ENCODE measurements at places on chromosomes 1 and 21. TPM values are rescaled to one million over a fixed set of nuclear protein-coding genes. Genes with fewer than 3 reads are reported as not detected.

- DNase-seq = no peak
These were observed 59.5 kb downstream of the C21orf91 start for GRCh38 chr21:17759511-17760178.

DNA sequence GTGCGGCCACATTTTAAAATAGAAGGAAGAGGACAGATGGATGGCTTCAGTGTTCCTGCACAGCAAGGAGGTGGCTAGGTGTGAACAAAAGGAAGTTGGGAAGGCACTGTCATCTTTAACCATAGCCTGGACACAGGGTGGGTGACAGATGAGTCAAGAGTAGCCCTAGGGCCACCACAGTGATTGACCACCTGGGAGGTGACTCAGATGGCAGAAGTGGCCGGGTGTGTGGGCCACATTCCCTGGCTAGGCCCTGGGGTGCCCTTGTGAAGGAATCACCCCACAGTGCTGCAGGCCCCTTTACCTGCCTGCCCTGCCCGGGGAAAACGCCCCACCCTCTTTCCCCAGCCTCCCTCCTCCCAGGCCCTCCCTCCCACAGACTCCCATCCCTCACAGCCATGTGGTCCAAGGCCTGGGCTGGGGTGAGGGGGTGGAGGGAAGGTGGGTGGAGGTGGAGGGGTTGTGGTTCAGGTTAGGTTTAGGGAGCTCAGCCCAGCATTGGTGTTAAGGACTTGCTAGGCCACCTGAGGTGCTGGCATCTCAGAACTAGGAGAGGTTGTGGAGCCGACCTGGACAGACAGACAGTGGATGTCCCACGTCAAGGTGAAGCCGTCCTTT is 59.1 kb downstream of the SPSB1 start:
- DNase-seq = no peak

DNA sequence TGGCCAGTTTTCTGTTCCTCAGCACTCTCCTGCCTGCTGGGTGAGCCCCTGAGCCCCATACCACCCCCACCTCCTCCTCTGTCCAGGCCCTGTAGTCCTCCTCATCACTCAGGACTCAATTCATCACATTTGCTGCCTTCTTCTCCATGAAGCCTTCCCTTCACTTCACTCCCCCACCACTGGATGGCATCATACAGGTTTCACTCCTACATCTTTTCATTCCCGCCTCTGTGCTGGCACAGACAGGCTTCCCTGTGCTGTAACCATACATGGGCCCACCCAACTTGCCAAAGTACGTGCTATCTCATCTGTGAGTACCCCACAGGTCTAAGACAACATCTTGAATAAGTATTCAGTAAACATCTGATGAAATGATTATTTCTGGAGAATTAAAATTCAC is 56.9 kb downstream of the SLC45A1 start:
- peak; percentile 30 for DNase-seq

- DNase-seq = no peak
These were observed 100.0 kb downstream of the ABCA4 start for GRCh38 chr1:94020764-94021579.

DNA sequence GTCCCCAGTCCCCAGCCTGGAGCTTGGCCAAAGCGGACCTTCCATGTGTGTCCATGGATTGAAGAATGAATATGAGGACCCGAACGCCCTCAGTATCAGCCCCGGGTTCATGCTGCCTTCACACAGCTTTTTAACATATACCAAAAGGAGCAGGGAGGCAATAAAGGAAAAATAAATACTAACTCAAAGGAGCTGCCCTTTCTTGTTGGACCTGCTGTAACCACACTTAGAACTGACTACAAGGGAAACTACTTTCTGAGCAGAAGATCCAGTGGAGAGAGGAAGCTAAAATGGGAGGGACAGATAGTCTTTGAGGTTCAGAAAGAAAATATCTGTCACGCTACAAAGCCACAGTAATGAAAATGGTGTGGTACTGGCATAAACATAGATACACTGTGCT is 48.6 kb downstream of the CNN3 start:
- no peak for DNase-seq

DNA sequence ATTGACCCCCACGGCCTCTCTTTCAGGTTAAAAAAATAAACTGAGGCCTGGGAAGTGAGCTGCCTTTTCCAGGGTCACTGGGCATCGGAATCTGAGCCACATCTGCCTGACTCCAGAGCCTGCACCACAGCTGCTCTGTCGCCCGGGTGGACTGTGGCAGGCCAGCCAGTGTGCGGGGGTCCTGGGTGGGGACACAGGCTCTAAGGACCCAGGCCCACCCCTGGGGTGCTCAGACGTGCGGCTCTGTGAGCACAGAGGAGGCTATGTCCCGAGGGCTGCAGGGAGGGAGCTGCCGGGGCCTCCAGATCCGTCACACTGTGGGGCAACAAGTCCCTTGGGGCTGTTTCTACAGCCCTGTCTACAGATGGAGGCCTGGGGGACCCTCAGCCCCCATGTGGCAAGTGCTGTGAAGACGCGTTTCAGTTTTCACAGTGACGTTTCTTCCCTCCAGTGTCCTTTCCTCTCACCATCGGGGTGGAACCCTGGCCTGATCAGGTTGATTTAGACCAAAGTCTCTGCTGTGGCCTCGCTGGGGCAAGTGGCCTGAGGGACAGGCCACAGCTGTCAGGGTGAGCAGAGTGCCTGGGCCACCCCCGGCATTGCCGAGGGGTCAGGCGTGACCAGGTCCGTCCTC is 39.2 kb upstream of the ACTRT2 start:
- no peak for DNase-seq

DNA sequence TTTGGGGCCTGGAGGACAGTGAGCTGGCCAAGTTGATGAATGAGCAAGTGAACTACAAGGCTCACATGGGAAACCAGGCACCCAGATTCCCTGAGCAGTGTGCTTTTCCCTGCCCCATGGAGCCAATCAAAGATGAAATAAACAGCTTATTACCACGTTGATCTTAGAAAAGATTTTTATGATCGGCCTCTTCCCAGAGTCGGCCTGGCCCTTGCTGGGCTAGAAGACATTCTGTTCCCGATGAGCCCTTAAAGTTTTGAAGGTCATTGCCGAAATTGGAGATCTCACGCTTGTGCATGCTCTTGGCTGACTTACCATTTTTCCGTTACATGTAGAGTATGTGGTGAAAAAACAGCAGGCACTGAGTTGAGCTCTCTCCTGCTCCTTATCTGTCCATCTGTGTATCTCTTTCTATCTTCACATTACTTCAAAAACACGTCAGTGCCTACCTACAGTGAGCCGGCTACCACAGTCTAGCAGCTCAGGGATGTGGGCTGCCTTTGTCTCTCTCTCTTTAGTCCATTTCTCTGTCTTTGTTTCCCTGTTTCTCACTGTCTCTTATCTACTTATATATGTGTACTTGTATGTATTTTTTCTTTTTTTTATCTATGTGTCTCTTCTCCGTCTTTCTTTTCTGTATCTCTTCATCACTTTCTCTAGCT is 248.8 kb upstream of the USP24 start:
- no peak for DNase-seq

GRCh38 chr1:220879076-220879508 is at the start of gene HLX:
Gene HLX, plus strand, starts transcription at chr1:220879443. Its CDS starts 415 bp downstream, at chr1:220879858.
- peak; percentile 85 for DNase-seq

DNA sequence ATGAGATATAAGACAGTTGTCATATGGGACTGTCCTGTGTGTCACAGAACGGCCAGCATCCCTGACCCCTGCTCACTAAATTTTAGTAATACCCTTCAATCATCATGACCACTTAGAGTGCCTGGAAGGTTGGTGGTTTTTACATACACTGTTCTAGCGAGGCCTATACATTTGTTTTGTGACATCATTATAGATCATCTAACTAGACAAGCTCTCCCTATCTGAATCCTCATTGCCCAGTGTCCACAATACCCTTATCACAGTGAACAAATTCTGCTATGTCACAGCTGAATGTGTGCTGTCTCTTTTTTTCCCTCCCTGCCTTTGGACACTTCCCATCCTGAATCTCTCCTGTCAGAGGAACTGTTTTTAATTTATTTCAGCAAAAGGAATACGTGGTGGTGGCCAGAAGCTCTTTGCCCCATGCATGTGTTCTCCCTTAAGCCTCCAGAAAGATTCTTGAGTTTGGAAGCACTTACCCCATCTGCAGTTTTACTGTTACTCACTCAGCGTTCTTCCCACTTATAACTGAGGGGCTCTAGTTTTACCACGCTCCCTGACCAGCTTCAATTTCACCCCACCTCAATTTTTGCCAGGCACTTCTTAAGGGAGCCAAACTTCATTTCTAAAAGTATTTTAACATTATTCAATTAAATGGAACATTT is 70.3 kb downstream of the OLFML2B start:
- DNase-seq = no peak

- no peak for DNase-seq
These were observed 151.7 kb downstream of the CDC42BPA start for GRCh38 chr1:227166559-227166958.

- DNase-seq = no peak
These were observed 126.9 kb downstream of the SETD4 start for GRCh38 chr21:35933466-35933865.

DNA sequence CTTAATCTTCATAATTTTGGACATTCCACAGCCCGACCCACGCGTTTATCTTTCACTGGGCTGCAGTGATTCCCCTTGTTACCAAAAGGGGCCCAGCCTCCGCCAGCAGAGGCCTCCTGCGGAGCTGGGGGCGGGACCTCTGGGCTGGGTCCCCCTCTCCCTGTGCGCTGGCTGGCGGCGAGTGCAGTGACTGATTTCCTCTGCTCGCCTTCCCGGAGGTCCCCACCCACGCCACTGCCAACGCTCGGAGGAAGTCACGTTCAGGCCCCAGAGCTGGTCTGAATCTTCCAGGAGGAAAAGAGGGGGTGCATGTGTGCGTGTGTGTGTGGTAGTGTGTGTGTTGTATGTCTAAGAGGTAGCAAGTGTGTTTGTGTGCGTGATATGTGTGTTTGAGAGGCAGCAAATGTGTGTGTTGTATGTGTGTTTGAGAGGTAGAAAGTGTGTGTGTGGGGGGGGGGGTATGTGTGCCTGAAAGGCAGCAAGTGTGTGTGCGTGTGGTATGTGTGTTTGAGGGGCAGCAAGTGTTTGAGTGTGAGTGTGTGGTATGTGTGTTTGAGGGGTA is 35.0 kb upstream of the JAK1 start:
- no peak for DNase-seq

- DNase-seq = no peak
These were observed 4.8 kb downstream of the RBM34 start for GRCh38 chr1:235156265-235156664.

SLC37A1 gene
- 8.9 TPM for total RNA-seq

SELENBP1 gene
- total RNA-seq = 28.9 TPM

NFIA gene
- 15.1 TPM for total RNA-seq

GIPC2 gene
- not detected for total RNA-seq

VHLL gene
- total RNA-seq = not detected

TMPRSS3 gene
- total RNA-seq = 0.17 TPM

IQCC gene
- total RNA-seq = 2.9 TPM

Measured in NCI-H460 (cell line).